Cortex of kidney (tissue), 1 donor: ENCODE measurements at places on chromosomes 13 and 19.

DNA sequence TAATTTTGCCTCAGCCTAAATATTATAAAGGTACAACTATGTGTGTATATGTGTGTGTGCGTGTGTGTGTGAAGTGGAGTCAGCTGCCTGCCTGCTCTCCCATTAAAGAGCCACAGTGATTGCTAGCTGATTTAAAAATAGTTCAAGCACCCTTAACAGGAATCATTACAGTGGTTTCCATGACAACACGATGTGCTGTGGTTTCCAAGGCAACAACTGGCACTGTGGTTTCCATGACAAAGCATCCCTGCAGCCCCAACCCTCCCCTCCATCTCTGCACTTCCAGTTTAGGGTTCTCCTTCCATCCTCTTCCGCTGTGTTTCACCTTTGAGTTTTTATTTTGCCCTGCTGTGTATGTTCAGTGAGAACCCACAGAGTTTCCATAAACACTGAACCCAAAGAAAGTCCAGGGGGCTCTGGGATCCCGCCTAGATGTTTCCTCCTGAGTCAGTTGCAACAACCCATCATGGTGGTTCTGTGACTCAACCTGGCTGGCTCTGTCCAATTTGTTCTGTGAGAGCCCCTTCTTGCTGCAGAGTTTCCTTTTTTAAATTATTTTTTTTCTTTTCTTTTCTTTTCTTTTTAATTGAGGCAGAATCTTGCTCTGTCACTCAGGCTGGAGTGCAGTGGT lies 7.1 kb upstream of the PNMA8A start:
- no peak for DNase-seq

- DNase-seq, result no peak
Measured at GRCh38 chr13:113970810-113971470, 2.9 kb downstream of the C13orf46 start.

DNA sequence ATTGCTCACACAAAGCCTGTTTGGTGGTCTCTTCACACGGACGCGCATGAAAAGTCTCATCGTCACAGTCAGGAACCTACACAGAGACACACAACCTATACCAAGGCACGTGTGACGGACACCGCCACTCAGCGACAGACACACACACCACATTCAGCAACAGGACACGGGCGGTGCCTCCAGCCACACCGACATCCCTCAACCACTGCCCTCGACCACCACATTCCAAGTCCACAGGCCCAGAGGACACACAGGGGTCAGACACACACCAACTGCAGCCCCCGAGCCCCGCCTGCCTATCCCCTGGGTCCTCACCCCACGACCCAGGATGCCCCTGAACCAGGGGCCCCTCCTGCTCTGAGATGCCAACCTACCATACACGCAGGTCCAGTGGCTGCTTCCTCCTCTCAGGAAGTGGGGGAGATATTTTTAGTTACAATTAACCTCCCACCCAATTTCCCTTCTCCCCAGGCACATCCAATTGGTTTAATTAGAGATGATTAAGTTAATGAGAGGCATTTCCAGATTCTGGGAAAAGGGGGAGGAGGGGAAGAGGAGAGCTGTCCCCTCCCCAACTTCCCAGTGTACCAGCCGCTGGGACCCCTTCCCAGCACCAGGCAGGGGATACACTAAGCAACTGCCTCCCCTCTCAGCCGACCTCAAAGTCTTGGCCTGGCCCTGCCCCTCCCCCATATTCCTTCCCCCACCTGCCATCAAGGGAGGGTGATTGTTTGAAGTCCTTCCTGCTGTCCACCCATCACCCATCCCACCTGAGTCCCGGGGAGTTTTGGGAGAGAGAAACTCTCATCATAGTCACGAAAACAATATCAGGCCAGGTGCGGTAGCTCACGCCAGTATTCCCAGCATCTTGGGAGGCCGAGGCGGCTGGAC lies 20.4 kb downstream of the MEIS3 start:
- DNase-seq, result no peak

DNA sequence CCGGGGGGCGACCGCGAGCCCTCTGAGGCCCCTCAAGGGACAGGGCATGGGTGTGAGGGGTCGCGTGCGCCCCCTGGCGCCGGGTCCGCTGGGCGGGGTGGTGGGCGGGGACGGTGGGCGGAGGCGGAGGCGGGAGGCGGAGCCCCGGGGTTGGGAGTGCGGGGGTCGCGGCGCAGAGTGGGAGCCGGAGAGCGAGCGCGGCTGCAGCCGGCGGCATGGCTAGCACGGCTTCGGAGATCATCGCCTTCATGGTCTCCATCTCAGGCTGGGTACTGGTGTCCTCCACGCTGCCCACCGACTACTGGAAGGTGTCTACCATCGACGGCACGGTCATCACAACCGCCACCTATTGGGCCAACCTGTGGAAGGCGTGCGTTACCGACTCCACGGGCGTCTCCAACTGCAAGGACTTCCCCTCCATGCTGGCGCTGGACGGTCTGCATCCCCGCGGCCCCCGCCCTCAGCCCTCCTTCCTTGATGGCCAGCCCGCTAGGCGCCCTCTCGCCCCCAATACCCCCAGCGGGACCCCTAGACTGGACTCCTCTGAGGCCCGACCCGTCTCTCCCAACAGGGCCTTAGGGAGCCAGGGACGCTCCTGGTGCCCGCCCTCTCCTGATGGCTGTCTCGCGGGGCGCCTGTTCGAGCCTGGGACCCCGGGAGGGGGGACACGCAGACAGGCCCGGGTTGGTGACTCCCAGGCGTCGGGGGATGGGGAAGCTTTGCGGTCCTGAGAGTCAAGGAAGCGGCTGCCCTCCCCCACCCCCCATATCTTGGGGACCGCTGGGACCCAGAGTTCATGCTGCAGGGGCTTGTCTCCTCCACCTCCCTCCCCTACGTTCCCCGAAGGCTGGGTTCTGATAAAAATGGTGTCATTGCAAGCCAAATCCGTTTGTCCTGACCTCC lies at the start of gene CLDN10:
Gene CLDN10 (plus strand): TSS at position 182 of the 903 bp plus-strand sequence. CDS start 34 bp downstream, at position 216.
- no peak for DNase-seq

DNA sequence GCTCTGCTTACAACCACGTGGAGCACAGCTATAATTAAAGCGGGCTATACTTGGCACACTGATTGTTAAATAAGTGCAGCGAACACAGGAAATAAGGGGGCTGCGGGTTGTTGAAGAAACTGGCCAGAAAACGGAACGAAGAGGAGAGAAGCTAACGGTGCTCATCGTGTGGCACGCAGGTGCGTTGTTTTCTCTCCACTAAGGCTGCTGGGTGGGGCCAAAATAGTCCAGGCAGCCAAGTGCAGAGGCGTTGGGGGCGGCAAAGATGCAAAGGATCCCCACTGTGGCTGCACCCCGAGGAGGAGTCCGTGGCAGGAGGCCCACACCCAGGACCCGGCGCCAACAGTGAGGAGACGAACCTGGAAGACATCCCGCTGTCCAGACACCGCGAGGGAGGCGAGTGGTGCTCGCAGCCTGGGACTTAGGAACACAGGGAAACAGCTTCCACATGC lies 8.1 kb upstream of the ARL11 start:
- no peak for DNase-seq

- DNase-seq, result no peak
Measured at GRCh38 chr13:21310220-21310619, 133.8 kb downstream of the MRPL57 start.

- no peak for DNase-seq
Measured at GRCh38 chr13:54486421-54487166, 1458.0 kb downstream of the OLFM4 start.

DNA sequence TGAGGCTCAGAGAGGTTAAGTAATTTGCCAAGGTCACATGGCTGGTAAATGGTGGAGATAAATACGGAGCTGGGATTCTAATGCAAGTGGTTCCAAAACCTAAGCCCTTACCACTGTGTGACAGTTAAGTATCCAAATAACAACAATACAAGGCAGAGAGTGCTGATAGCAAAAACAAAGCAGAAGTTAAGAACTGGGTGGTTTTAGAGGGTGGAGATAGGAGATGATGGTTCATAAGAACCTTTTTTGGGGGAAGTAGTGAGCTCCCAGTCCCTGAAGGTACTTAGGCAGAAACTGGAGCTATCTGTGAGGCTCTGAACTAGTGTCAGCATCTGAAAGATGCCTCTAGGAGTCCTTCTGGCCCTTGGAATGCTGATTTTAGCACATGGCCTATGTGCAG lies 56.2 kb upstream of the UBE2L5 start:
- no peak for DNase-seq

GRCh38 chr19:31113293-31113692 lies 235.9 kb downstream of the TSHZ3 start:
- no peak for DNase-seq

- no peak for DNase-seq
Measured at GRCh38 chr19:18109733-18110608, 12.4 kb downstream of the MAST3 start.

- no peak for DNase-seq
Measured at GRCh38 chr13:71460211-71460610, 406.8 kb downstream of the DACH1 start.

GRCh38 chr19:34217952-34218817 lies 36.2 kb upstream of the GARRE1 start:
- no peak for DNase-seq

GRCh38 chr19:20453425-20453935 lies 112.1 kb downstream of the ZNF737 start:
- no peak for DNase-seq

- no peak for DNase-seq
Measured at GRCh38 chr13:109869312-109870237, 83.2 kb upstream of the IRS2 start.

DNA sequence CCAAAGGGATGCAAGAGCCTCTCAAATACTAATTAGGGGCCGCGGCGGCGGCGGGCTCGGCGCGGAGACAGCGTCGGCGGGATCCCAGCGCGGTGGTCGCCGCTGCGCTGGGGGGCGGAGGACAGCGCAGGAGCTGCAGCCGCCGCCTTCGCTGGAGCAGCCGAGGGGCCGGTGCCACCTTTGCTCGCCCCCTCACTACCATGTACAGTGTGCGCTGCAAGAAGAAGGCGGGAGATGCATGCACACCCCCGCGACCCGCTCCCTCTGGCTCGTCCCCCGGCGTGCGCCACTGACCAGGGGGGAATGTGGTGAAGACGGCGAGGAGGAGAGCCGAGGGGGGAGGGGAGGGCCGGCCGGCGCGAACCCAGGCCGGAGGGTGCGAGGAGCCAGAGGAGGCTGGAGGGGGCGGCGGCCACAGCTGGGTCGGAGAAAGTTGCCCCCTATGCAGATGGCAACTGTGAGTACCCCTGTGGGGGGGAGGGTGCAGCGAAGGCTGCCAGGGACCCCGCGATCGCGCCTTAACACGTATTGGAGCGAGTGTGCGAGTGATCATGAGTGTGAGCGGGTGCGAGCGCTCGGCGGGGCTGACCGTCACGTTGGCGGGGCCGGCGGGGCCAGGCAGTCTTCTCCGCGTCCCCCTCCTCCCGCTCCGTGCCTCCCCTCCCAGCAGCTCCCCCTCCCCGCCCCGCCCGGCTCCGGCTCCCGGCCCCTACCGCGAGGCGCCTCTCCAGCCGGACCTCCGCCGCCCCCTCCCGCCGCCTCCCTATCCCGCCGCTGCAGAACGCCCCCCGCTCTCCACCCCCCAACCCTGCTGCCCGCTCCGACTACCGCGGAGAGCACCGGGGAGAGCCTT lies 808 bp downstream of the SLITRK5 start:
- no peak for DNase-seq
